Spleen (tissue), 13 donors: ENCODE measurements at places on chromosomes 1 and 21. TPM values are rescaled to one million over a fixed set of nuclear protein-coding genes. Genes with fewer than 3 reads are reported as not detected.

The SUMO3 gene
- total RNA-seq = 68.2 TPM

The APCS gene
- total RNA-seq = not detected

The CHIA gene
- not detected for total RNA-seq

DNA sequence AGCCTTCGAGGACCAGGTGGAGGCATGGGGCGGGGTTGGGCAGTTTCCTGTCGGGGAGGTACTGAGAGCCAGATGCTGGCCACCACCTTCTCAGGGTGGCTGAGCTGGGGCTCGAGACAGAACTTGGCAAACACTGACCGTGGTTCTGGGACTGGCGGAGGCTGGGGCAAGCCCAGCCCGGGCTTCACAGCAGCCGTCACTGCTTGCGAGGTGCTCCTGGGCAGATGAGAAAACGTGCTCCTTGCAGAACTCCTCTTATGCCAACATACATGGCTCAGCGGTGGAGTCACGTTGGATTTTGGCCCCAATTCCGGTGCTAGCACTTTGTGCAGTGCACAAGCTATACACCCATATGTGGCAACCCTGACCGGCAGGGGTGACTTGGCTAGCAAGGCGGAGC is 69.2 kb downstream of the RUNX3 start:
- peaks cover 18% of the 10 kb centered on the region for H3K27me3 ChIP-seq
- no peak for DNase-seq
- H3K4me1 ChIP-seq = no peaks in the 10 kb centered on the region
- no peaks in the 10 kb centered on the region for H3K36me3 ChIP-seq
- no peak overlapping the region for H3K27ac ChIP-seq

GRCh38 chr1:97392701-97393100 is 528.1 kb downstream of the DPYD start:
- no peak for DNase-seq
- no peak overlapping the region for H3K4me3 ChIP-seq
- H3K4me1 ChIP-seq = no peaks in the 10 kb centered on the region
- H3K27me3 ChIP-seq = no peaks in the 10 kb centered on the region
- no peaks in the 10 kb centered on the region for H3K36me3 ChIP-seq

DNA sequence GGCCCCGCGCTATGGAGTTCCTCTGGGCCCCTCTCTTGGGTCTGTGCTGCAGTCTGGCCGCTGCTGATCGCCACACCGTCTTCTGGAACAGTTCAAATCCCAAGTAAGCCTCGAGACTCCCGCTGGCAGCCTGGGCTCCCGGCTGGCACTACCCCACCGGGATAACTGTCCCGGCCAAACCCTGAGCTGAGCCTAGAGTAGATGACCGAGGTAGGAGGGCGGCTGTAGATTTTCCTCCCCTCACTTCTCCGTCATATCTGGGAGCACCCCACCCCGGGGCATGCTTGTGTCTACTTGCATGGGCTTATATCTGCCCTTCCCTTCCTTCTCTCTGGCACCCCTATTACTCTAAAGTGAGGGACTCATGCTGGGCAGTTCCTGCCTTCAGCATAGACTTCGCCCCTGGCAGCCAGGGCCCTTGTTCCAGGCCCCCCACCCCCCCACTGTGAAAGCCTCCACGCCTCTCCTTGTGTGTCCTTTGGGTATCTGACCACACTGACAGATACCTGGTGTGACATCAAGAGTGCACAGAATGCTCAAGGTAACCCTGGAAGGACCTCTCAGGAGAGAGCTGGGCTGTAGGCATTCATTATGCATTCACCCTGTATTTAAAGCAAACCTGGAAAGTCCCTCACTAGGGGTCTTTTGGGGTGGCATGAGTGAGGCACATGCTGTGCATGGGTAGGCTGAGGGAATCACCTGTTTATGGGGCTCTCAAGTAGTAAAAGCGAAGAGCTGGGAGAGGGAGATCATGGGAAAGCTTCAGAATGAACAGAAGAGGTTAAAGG is 485 bp downstream of the EFNA1 start:
- peaks cover 29% of the 10 kb centered on the region for H3K4me1 ChIP-seq
- H3K4me3 ChIP-seq = peak overlapping the region; percentile 63
- DNase-seq = peak; percentile 65
- no peaks in the 10 kb centered on the region for H3K36me3 ChIP-seq

GRCh38 chr21:19878133-19878532 is 1120.1 kb upstream of the NCAM2 start:
- H3K4me1 ChIP-seq = no peaks in the 10 kb centered on the region
- H3K36me3 ChIP-seq = no peaks in the 10 kb centered on the region
- H3K27ac ChIP-seq = no peak overlapping the region
- H3K4me3 ChIP-seq = no peak overlapping the region
- DNase-seq = no peak

GRCh38 chr1:220690140-220691052 is at the start of gene C1orf115:
Gene C1orf115 (plus strand): TSS chr1:220690363. CDS start chr1:220690403, 40 bp downstream.
- H3K36me3 ChIP-seq = no peaks in the 10 kb centered on the region
- peak within 1 kb of the TSS; percentile 69 for H3K4me3 ChIP-seq
- peak; percentile 92 for DNase-seq
- peaks cover 24% of the 10 kb centered on the region for H3K4me1 ChIP-seq
- H3K27ac ChIP-seq = peak within 1 kb of the TSS; percentile 83

DNA sequence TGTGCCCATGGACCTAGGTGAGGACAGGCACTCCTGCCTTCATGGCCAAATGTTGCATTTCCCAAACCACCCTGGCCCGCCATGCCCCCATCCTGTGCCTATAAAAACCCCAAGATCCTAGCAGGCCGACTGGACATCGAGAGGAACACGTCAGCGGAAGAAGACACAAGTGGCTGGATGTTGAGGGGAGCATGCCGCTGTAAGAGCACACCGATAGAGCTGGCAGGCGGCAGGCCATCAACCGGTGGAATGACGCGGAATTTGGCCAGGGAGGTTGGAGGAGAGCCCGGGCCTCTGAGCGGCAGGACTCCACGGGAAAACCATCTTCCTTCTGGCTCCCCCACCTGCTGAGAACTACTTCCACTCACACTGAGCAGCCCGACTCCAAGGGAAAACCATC is 361.1 kb upstream of the TMPRSS15 start:
- no peaks in the 10 kb centered on the region for H3K36me3 ChIP-seq
- DNase-seq = no peak
- no peak overlapping the region for H3K27ac ChIP-seq
- H3K27me3 ChIP-seq = no peaks in the 10 kb centered on the region
- no peak overlapping the region for H3K4me3 ChIP-seq
- no peaks in the 10 kb centered on the region for H3K4me1 ChIP-seq

DNA sequence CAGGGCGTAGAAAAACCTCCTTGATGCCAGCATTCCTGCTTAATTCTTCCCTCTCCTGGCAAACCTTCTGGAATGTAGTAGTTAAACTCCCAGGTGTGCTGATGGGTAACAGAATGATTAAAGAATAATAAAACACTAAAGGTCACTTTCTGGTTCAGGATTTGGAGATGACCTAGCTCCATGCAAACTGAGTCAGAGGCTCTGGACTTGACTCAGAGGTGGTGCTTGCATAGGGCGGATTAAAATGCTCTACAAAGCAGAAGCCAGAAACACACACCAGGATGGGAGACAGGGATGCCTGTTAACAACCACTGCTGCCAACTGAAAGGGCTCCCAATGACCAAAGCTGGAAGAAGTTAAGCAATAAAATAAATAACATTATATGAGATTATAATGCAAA is 41.5 kb downstream of the KRTAP19-8 start:
- no peak overlapping the region for H3K27ac ChIP-seq
- no peak for DNase-seq
- H3K36me3 ChIP-seq = no peaks in the 10 kb centered on the region
- no peaks in the 10 kb centered on the region for H3K4me1 ChIP-seq
- no peak overlapping the region for H3K4me3 ChIP-seq
- H3K27me3 ChIP-seq = no peaks in the 10 kb centered on the region

- H3K4me1 ChIP-seq = peaks cover 13% of the 10 kb centered on the region
- H3K27me3 ChIP-seq = no peaks in the 10 kb centered on the region
- H3K36me3 ChIP-seq = no peaks in the 10 kb centered on the region
- H3K4me3 ChIP-seq = no peak overlapping the region
Observed at GRCh38 chr1:33971913-33972312, 108.0 kb downstream of the HMGB4 start.

- no peak for DNase-seq
- H3K27ac ChIP-seq = no peak overlapping the region
- no peaks in the 10 kb centered on the region for H3K36me3 ChIP-seq
- no peaks in the 10 kb centered on the region for H3K27me3 ChIP-seq
Observed at GRCh38 chr1:84476225-84476624, 2.8 kb upstream of the RPF1 start.

DNA sequence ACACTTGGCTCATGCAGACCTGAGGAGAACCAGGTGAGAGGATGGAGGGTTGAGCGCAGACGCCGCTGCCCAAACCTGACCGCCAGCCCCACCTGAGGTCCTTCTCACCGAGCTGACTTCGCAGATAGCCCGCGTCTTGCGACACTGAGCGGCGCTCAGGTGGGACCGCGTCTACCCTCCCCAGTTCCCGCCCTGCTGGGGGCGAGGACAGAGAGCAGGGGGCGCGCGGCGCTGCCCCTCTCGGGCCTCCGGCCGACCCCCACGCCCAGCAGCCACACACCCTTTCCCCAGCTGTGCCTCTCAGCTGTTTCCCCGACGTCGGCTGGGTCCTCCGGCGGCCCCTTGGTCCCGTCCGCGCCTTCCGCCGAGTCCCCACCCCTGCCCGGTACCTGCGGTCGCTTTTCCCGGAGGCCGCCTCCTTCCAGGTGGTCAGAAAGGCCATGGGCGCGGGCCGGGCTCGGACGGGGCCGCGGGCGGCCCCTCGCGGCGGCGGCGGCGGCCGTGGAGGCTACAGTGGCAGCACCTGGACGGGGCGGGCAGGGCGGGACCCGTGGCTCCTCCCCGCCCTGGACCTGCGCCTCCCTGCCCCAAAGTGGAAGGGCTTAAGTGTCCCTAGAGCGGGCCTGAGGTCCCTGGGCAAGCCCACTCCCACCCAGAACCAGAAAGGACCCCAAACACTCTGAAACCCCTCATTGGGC is 14.4 kb upstream of the TTC39A start:
- DNase-seq = no peak
- peaks cover 12% of the 10 kb centered on the region for H3K4me1 ChIP-seq
- H3K4me3 ChIP-seq = no peak overlapping the region
- no peak overlapping the region for H3K27ac ChIP-seq
- peaks cover 47% of the 10 kb centered on the region for H3K27me3 ChIP-seq

GRCh38 chr1:229570891-229571516 is 12.5 kb upstream of the ABCB10 start:
- H3K27me3 ChIP-seq = no peaks in the 10 kb centered on the region
- no peak for DNase-seq
- H3K4me1 ChIP-seq = no peaks in the 10 kb centered on the region
- H3K4me3 ChIP-seq = no peak overlapping the region
- no peak overlapping the region for H3K27ac ChIP-seq
- H3K36me3 ChIP-seq = no peaks in the 10 kb centered on the region

- H3K27ac ChIP-seq = no peak overlapping the region
- no peak overlapping the region for H3K4me3 ChIP-seq
- H3K27me3 ChIP-seq = no peaks in the 10 kb centered on the region
- no peaks in the 10 kb centered on the region for H3K36me3 ChIP-seq
- H3K4me1 ChIP-seq = no peaks in the 10 kb centered on the region
Observed at GRCh38 chr1:43000271-43000670, 41.6 kb upstream of the SLC2A1 start.
